Uterus (tissue), 4 donors: ENCODE measurements at places on chromosomes 7 and 10. TPM values are rescaled to one million over a fixed set of nuclear protein-coding genes. Genes with fewer than 3 reads are reported as not detected.

- no peak for DNase-seq
Measured at GRCh38 chr7:106644999-106645398, 16.0 kb downstream of the CCDC71L start.

DNA sequence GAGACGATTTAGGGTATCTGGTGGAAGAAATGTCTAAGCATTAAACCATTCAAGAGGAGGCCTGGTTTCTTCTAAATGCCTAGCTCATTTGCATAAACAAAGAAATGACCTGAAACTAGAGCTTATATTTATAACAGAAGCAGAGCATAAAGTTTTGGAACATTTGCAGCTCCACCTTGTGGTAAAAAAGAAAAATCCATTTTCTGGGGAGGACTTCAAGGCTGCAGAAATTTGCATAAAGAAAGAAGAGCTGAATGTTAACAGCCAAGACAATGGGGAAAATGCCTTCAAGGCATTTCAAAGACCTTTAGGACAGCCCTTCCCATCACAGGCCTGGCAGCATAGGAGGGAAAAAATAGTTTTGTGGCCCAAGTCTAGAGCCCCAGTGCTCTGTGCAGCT is 362.0 kb downstream of the ZNF248 start:
- DNase-seq = no peak

DNA sequence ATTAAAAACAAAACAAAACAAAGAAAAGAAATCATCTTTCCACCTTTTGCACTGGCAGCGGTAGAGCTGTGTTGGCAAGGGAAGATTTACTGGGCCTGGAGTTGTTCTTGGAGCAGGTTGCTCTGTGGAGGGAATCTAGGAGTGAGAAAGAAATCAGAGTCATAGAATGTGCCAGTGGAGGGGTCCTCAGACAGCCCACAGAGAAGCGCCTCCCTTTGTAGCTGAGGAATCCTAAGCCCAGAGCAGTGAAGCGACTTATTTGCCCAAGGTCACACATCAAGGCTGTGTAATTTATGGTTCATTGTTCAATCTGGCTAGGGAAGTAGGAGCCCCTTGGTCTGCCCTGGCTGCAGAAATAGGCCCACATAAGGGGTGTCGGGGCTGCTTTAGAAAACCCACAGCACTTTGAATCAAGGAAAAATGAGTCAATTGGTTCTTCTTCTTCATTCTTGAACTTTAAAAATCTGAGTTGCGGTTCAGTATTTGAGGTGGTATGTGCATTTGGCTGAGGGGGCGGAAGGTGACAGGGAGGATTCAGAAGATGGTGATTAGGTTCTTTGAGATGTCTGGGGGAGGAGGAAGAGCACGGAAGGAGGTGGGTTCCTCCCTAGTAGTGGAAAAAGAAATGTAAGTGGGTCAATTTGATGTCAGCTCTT is 253.7 kb downstream of the PTEN start:
- DNase-seq = no peak

DNA sequence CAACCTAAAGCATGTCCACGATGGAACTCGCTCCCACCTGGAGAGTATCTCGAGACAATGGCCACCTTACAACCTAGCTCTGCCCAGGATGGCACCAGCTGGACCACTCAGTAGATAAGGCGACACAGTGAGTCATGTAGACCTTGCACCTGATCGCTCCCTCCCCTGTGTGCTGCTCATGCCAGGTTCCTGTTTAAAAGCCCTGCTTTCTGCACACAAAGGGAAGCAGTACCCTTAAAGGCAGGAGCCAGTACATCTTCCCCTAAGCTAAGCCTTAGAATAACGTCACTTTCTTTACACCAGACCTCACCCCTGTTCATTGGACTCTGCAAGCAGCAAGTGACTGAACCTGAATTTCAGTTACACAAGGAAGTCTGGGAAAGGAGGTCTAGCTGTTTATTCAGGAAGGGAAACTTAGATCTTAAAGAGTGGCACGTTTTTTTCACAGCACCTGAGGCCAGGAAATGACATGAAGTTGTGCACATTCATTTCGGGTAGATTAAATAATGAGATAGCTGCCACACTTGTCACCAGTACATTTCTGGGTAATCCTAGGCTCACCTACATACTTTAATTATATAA is 117.9 kb downstream of the MTPAP start:
- DNase-seq = no peak

DNA sequence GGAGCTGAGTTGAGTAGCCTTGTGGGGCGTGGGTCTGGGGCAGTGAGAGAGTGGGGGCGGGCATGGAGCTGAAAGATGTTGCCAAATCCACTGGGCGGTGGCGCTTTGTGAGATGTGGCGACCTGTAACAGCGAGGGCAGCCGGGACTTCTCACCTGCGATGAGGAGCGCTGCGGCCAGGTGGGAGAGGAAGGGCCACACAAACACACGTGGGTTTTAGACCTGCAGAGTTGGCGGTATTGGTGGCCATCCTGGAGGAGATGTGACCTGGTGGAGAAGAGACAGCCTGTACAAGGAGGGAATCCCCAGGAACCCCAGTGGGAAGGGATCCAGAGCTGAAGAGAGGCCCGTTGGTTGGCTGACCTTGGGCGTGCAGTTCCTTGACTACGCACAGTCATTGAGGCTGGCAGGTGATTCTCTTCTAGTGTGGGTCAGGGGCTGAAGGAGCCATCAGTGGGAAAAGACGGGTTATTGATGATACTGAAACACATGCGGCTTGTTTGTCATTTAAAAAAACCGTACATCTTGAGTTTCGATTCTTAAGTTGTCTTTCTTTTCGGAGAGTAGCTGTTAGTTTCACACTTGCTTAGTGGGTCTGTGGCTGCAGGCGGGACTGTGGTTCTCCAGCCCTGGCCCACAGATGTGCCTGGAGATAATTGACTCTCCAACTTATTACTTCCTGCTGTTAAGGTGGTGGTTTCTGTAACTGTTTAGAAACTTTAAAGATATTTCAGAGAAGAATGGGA is 2.4 kb downstream of the CHST12 start:
- no peak for DNase-seq

GRCh38 chr10:421170-421569 is 268.3 kb downstream of the DIP2C start:
- no peak for DNase-seq

DNA sequence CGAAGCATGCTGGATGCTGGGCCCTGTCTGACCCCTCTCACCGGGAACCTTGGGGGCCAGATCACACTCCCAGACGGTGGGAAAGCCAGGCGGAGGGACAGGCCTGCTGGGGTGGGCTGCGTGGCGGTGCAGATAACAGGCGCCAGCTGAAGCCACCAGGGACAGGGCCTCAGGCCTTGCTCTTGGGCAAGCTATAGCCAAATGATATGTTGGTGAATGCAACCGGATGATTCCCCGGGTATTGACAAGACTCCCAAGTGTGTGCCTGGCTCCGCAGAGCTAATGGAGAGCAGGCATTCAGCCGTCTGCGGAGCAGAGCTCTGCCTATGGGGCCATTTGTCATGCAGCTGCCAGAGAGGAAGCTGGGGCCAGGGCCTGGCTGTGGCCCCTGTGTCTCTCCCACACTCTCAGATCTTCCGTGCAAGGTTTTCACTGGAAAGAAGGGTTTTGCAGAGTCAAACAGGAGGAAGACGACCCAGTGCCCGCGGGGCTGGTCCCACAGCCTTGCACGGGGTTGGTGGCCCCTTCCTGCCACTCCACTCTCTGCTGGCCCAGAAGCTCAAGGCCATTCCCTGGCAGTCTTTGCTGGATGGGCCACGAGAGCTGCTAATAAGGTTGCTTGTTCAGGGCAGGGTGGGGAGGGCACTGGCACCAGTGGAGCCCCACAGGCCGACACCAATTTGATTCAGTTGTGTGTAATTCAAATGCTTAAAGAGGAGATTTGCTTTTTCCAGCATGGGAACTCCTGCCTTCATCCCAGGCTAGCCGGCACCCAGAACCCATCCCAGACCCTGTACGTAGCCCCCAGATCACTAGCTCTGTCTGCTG is 91.8 kb downstream of the PRKAG2 start:
- DNase-seq = no peak

- DNase-seq = no peak
Measured at GRCh38 chr7:114856625-114857024, 65.3 kb upstream of the MDFIC start.

DNA sequence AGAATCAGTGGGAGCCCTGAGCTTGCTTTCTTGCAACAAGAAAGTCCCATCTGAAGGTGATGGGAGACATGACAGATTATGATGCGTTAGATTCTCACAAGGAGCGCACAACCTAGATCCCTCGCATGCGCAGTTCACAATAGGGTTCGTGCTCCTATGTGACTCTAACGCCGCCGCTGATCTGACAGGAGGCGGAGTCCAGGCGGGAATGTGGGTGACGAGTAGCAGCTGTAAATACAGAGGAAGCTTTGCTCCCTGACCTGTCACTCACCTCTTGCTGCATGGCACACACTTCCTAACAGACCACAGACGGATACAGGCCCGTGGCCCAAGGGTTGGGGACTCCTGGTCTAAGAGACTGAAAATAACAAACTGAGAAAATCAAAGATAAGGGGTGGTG is 1163.4 kb upstream of the AUTS2 start:
- DNase-seq = no peak

GRCh38 chr7:10106609-10107008 is 867.1 kb upstream of the PHF14 start:
- no peak for DNase-seq

DNA sequence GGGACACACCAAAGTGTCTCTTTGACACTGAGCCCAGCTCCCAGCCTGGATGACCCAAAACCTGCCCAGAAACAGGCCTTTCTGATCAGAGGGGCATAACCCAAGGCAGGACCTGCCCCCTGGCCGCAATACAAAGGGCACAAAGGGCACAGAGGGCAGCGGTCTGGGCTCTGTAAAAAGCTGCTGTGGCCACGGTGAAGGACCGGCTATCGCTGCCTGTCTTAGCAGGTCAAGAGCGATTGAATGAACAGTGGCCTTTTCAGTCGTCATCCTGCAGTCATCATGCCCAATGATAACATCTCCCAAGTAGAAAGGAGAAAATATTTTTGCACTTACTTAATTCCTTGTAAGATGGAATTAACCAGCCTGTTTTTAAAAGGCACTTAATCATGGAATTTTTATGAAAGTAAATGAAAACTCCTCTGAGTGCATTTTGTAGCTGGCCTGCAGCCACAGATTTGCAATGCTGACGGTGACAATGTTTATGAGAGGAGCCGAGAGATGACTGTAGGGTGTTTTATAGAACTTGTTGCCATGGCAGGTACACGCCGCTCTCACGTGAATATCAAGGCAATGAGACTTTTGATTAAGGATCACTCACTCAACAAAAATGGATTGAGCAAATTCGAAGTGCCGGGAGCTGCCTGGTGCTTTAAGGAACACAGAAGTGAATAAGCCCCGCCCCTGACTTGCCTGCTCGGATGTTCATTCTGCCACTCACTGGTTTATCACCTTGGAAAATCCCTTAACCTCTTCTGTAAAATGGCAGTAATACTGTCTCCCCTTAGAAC is 47.3 kb upstream of the BHLHA15 start:
- peak; percentile 36 for DNase-seq

DNA sequence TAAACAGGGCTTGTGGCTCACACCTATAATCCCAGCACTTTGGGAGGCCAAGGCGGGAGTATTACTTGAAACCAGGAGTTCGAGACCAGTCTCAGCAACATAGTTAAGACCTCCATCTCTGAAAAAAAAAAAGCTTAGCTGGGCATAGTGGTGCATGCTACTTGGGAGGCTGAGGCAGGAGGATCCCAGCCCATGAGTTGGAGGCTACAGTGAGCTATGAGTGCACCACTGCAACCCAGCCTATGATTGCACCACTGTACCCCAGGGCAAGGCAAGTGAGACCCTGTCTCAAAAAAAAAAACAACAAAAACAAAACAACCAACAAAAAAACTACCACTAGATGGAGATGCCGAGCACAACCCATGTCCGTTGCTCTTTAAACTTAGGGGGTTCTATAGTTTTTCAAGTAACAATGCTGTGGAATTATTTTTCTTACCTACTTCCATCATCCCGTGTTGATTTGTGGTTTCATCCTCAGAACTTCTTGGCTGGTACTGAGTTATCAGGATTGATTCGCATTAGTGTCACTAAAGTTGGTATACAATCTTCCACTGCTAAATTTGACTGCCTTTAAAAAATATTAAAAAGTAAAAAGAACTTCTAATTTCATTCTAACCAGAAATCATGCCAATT is 12.2 kb upstream of the REPIN1 start:
- no peak for DNase-seq

- peak; percentile 79 for DNase-seq
Measured at GRCh38 chr10:14648005-14648765, 126.5 kb downstream of the FAM107B start.

- no peak for DNase-seq
Measured at GRCh38 chr10:59336632-59337031, 25.7 kb downstream of the FAM13C start.

DNA sequence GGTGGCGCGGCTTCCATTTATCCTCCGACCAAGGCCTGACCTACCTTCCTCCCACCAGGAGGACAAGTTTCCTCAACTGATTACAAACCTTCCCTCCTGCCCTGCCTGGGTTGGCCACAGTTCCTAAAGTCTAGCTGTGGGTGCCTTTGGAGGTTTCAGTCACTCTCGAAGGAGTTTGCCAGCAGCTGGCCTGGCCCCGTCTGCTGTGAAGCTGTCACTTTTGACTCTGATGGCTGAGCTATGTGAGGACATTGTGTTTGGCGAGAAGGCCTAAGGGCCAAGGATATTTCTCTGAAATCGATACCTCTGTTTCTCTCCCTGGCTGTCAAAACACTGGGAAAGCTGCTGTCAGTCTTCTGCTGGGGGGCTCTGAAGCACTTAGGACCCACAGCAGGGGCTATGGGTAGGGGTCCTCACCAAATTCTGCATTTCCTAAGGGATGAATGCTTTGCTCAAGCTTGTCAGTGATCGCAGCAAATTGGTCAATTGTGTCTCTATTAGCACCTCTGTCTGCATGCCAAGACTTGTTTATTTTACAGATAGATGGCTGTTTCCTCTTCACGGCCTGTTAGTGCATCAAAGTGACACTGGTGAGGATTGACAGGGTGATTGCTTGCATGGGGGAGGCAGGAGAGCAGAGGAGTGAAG is 31.9 kb upstream of the SAMD8 start:
- no peak for DNase-seq

DNA sequence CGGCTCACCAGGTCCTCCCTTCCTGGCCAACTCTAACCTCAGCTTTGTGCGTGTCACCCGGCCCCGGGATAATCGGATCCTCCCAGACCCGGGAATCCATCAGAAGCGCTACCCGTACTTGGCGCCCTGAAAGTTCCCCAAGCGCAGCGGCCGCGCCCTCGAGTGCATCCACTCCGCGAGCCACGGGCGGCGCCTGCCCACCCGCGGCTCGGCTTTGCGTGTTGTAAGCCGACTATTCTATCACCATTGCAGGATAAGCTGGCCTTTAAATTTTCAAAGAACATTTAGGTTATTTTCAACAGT is 35.7 kb upstream of the EBLN1 start:
- DNase-seq = no peak

DNA sequence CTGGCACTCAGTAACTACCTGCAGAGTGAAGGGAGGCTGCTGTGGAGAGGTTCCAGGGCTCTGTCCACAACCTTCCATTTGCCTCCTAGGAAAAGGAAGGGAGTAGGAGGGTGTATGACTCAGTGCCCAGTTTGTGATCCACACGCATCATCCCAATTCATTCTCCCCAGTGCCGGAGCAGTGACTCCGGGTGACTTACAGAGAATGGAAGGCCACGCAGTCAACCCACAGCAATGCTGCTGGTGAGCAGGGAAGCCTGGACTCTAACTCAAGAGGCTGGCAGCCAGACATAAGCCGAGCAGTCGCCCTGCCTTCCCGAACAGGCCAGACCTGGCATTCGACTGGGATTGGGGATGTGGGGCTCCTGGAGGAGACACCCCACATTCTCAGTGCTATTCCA is 139.9 kb downstream of the SH3PXD2A start:
- no peak for DNase-seq

CCL24 gene
- total RNA-seq = not detected

TAS2R4 gene
- 0.26 TPM for total RNA-seq

ELN gene
- 4.1 TPM for total RNA-seq

HOXA3 gene
- 4.7 TPM for total RNA-seq

TFR2 gene
- total RNA-seq = 0.43 TPM

TFPI2 gene
- total RNA-seq = not detected

ITPRID1 gene
- not detected for total RNA-seq
